Stimulated activated CD8-positive, alpha-beta memory T cell treated with anti-CD3 and anti-CD28 coated beads, Interleukin-4, amount 100 ng/mL, for 4 hours (primary cell): ENCODE measurements at places on chromosomes 13 and 19.

- DNase-seq = no peak
These were observed 51.1 kb upstream of the CYP4F8 start for GRCh38 chr19:15563931-15564330.

DNA sequence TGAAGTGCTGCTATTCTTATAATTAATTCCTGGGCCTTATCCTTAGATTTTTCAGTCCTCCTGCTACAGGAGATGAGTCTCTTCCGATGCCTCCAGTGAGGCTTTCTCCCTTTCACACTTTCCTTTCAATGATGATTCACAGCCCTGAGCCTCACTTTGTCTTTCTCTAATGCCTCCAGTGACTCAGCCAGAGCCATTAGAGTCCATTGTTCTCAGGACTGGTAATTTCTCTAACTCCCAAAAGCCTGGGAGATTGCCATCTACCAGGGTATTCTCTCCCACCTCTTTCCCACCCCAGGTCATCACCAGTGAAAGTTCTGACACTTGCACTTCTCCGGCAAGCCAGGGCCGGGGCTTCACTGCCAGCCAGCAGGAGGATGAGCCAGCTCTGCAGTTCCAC is 49.6 kb upstream of the ARGLU1 start:
- no peak for DNase-seq

DNA sequence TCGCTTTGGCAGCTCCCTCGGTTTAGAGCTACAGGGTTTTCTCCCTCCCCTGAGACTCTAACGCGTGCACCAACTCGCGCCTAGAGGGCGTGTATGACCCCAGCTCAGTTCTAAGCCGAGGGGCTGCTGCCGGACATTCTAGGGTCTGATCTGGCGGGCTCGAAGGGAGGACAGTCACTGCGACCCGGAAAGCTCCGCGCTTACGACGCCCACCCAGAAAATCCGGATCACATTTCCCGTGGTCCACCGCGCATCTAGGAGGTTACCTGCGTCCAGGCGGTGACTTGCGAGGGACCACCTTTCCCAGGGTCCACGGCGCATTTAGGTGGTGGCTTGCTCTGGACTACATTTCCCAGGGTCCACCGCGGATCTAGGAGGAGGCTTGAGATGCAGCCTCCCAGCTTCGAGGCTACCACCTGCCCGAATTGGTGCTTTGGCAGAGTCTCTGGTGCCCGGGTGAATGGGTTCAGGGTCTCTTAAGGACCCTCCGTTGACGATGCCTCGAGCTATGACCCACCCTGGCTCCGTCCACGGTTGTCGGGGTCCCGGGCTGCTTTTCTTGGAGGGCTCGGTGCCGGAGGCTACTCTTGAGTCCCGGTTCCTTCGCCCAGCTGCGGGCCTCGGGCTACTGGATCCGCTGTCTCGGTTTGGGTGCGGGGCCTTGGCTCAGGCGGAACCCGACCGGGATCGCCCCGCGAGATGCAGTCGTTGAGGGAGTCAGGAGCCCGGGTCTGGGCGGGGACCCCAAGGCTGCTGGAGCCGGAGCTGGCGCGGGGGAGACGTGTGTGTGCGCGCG is 30.5 kb downstream of the ZNF146 start:
- DNase-seq = no peak

DNA sequence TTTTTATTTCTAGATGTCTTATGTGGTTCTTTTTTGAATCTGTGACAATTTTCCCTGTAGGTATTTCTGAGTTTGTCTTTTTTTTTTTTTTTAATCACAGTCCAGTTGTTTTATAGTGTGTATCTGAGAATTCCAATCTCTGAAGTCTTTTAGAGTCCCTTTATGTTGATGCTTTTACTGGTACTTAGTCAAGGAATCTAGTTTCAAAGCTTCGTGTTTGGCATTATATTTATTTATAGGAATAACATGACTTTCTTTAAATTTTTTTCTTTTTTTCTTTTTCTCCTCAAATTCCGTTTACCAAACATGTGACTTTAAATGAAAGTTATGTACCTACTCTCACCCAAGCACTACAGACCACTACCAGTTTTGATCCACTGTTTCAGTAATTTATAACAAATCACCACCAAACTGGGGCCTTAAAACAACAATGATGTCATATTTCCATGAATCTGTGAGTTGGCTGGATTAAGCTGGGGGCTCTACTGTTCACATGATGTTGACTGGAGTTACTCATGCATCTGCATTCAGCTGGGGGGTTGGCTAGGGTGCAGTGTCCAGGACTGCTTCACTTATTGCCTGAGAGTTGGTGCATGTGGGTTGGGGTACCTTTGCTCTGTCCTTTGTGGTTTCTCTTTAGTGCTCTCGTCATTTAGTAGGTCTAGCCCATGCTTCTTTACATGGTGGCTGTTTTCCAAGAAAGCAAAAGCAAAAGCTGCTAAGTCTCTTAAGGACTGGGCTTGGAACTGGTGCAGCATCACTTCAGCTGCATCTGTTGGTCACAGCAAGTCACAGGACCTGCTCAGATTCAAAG is 22.3 kb downstream of the KCTD4 start:
- no peak for DNase-seq

- no peak for DNase-seq
These were observed 16.2 kb upstream of the MISP start for GRCh38 chr19:734716-735115.

- no peak for DNase-seq
These were observed 30.6 kb downstream of the RAP2A start for GRCh38 chr13:97464561-97464960.

DNA sequence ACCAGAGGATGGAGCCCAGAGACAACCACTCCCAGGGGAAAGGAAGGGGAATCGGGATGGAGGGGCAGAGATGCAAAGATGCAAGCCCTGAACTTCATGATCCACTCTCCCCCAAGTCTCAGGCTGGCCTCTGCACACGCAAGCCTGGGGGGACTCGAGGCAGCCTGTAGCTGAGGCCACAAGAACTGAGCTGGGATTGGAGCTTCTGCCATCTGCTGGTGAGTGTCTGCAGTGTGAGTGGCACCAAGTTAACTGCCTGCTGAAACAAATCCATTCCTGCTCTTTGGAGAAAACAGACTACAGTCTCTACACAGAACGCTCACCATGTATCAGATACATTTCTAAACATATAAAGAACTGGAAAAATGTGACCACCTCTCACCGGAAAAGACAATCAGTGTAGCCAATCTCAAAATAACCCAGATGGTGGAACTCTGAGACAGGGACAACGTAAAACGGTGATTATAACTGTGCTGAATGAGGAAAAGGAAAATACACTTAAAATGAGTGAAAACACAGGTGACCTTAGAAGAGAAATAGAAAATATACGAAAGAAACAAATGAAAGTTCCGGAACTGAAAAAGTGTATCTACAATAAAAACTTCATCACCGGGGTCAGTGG is 62.1 kb downstream of the KLF2 start:
- no peak for DNase-seq

GRCh38 chr19:32171719-32172151 is 173.7 kb upstream of the ZNF507 start:
- DNase-seq = no peak

- no peak for DNase-seq
These were observed 343.1 kb upstream of the ARGLU1 start for GRCh38 chr13:106911020-106911419.

DNA sequence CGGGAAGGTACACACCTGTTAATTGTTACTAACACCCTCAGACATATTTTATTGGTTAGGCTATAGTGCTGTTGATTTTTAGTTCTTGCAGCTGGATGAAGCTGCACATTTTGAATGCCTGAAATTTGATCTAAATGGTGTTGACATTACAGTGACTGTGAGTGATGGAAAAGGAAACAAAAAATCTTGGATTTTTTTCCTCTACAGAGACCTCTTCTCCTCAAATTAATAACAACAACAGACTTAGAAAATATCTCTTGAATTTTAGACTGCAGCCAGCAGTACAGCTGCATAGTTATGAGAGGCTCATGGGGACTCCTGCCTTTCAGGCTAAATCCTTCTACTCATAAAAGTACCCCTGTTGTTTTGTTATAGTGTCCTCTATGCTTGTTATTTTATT is 500.5 kb upstream of the SPRY2 start:
- no peak for DNase-seq

DNA sequence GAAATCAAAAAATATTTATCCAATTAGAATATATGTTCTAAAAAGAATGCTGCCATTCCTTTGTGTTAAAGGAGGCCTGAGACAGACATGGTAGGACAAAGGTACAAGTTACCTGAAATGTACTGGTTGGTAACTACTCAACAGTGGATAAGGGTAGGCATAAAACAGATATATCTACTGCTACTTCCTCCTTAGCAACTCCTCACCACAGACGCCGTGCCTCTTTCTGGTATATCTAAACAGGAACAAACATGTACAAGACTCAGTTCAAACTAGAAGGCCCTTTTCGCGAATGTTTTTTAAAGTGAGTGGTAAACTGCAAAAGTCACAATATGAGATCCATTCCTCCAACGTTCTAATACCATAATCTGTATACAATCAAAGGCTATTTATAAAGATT is 86.9 kb downstream of the TBC1D4 start:
- no peak for DNase-seq

DNA sequence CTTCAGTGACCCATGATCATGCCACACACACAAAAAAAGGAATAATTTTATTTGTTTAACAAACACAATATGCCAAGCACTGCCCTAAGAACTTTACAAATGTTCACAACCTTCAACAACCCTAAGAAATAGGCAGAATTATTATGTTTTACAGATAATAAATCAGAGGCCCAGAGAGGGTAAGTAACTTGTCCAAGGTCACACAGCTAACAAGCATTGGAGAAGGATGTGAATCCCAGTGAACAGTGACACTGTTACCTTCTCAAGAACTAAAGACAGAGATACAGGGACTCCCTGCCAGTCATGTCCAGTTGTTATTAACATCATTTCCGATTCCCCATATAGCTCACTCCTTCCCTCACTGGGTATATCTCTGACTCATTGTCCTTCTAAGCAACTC is 13.6 kb downstream of the CEACAM20 start:
- no peak for DNase-seq

GRCh38 chr19:49588365-49589122 is 2.4 kb upstream of the PRR12 start:
- DNase-seq = no peak

DNA sequence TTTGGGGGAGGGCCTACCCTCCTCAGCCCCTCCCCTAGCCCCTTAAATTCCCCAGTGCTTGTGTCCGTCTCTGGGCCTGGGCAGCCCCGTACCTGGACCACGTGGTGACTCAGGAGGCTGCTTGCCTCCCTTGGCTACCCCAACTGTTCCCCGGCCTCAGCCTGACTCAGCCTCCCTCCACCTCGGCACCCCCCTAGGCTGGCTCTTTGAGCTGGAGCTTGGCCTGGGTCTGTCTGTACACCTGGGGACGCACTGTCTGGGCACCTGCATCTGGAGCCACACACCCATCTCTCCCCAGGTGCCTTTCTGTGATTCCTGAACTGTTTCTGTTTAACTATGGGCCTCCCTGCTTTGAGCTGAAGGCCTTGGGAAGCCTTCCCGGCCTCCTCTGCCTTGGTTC is 1.8 kb upstream of the KLK14 start:
- DNase-seq = no peak

GRCh38 chr13:102845289-102845629 is 573 bp upstream of the ERCC5 start:
- no peak for DNase-seq

DNA sequence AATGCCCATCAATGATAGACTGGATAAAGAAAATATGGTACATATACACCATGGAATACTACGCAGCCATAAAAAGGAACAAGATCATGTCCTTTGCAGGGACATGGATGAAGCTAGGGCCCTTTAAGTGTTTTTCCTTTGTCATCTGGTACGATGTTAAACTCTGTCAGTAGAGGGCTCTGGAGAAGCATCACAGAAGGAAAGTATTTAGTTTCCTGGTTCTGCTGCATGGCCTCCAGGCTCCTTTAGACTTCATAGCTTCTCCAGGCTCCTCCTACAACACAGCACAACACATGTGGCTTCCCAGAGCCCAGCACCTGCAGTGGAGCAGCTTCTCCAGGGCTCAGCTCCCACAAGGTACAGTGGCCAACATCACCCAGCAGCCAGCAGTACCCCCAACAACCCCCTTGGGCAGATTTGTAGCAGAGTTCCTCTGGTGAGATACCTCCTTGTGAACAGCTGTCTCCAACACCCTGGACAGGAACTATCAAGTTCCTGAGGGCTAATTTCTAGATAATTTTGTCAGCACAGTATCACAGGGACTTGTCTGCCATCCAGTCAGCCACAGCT is 63.4 kb downstream of the KCTD12 start:
- DNase-seq = no peak

GRCh38 chr19:44260343-44260681 is 626 bp downstream of the ZNF233 start:
- DNase-seq = no peak

- no peak for DNase-seq
These were observed 264.5 kb upstream of the TSHZ3 start for GRCh38 chr19:31613683-31614219.

- DNase-seq = no peak
These were observed 66.1 kb downstream of the LHFPL6 start for GRCh38 chr13:39536906-39537305.

DNA sequence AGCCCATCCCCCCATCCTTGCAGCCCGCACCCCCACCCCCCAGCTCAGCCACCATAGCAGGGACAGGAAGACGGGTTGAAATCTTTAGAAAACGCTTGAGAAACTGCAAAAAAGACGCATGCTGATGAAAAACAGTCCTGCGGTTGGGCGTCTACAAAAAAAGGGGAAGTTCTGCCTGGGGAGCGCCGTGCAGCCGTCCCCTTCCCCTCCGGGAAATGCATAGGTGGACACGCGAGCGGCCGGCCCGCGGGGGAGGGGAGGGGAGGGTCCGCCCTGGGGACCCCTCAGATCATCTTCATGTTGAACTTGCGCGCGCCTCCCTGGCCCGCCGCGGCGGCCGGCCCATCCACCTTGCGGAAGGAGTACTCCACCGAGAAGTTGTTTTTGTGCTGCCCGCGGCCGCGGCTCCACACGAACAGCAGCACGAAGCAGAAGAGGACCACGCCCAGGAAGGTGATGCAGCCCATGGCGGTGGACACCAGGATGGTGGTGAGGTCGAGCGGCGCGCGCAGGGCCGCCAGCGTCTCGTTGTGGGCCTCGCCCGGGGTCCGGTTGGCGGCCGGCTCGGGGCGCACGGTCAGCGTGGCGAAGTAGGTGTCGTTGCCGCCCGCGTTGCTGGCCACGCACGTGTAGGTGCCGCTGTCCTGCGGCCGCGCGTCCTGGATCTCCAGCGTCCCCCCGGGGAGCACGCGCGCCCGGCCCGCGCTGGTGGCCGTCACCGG is 7.9 kb upstream of the PEAK3 start:
- no peak for DNase-seq

DNA sequence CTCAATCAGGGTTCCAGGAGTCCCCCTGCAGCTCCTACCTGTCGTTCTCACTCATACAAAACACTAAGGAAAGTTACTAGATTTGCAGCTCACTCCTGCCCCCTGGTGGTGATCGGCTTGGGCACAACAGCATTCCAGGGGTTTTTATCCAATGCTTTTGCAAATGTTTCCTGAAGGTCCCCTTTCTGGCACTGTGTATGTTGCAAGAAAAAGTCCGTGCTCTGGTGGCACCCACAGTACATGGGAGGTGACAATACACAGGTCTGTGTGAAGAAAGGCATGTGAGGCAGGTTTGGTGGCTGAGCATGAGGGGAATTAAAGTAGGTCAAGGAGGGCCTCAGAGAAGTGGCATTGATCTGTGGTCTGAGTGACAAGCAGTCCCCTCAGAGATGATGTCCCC is 8.6 kb upstream of the TYK2 start:
- peak; percentile 60 for DNase-seq

- DNase-seq = no peak
These were observed 7.0 kb downstream of the ZNF749 start for GRCh38 chr19:57441979-57442752.

GRCh38 chr13:92734068-92734467 is 492.5 kb upstream of the GPC6 start:
- no peak for DNase-seq
